H7 (cell line): ENCODE measurements at places on chromosomes 12 and 14.

DNA sequence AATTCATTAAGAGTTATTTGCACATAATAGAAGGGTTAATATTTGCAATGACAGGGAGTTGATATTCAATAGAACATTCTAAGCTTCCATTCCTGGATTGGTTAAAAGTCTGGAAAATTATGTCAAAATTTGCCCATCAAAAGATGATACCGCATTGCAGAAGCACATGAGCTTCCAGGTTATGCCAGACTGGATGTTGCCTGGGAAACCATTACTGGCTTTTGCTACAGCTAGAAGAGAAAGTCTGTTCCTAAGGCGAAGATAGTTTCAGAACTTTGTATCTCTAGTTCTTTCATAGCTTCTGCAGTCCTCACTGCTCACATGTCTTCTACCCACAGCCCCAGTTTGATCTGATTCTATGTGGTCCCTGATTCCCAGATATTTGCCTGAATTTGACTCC is 122.4 kb upstream of the AMIGO2 start:
- DNase-seq: no peak

- no peak for DNase-seq
Measured at GRCh38 chr14:82052778-82053177, 519.1 kb upstream of the SEL1L start.

DNA sequence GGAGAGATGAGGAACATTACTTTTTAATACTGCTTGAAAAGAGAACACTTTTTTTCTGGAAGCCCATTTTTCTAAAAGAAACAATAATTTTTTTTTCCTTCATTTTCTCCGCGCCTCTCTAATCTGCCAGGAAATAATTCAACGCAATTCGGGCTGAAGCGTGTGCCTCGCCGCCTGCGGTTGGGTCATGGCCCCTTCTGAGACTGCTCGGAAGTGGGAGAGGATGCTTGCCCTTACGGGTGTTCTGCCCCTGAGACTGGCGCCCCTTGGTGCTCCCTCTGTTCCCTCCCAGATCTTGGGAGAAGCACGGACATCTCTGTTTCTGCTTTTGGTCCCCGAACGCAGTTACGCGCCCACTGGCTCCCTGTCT is 332 bp upstream of the TBC1D30 start:
- no peak for DNase-seq

- DNase-seq: peak; percentile 32
Measured at GRCh38 chr12:126233625-126234024, 1168.4 kb downstream of the AACS start.

- DNase-seq: no peak
Measured at GRCh38 chr14:83085136-83085535, 1551.5 kb upstream of the SEL1L start.

GRCh38 chr12:23493672-23494071 is 455.8 kb downstream of the SOX5 start:
- no peak for DNase-seq

DNA sequence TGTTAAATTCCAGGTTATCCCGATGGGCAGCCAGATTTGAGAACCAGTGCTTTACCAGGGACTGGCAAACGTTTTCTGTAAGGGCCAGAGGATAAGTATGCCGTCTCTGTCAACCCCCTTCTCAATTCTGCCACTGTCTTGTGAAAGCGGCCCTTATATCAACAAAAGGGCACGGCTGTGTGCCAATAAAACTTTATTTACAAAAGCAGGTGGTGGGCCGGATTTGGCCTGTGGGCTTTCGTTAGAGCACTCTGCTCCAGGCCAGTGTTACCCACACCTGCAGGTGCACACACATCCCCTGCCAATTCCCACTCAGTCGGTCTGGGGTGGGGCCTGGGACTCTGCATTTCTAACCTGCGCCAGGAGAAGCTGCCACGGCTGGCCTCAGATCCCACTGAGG is 111.2 kb downstream of the RFLNA start:
- no peak for DNase-seq

GRCh38 chr12:90173499-90174197 is 465.0 kb upstream of the ATP2B1 start:
- no peak for DNase-seq

- peak; percentile 53 for DNase-seq
Measured at GRCh38 chr12:4270016-4270830, 3.3 kb upstream of the CCND2 start.

DNA sequence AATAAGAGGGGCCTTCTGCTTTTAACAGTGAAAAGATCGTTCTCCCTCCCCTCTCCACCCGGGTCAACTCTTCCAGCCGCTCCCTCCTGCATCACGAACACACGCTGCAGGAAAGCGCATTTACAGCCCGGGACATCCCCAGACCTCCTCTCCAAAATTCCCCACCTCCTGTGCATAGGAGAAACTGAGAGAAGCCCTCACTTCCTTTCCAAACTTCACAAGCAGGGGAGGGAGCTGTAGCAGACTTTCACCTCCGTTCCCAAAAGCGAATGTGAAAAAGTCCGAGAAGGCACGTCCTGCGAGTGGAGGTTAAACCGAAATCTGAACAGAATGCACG is 513 bp downstream of the BCAT1 start:
- DNase-seq: peak; percentile 41

- no peak for DNase-seq
Measured at GRCh38 chr14:84535484-84535883, 994.5 kb upstream of the FLRT2 start.

DNA sequence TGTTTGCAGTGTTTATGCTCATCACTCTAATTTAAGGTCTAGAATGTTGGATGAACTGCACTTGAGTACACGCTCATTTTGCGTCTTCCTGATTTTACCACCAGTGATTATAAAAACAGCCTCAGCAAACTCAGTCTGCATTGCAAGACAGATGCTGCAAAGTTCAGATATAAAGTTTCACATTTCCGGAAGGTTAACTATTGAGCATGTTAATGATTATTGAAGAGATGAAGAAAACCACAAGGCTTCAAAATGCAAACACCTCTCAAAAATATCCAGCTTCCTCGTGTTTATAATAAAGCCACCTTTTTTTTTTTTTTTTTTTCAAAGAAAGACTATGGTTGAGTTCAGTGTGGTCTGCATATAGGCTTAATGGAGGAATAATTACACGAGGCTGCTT is 92.1 kb upstream of the BMP4 start:
- no peak for DNase-seq

GRCh38 chr14:55318694-55319093 is 47.5 kb downstream of the FBXO34 start:
- no peak for DNase-seq

DNA sequence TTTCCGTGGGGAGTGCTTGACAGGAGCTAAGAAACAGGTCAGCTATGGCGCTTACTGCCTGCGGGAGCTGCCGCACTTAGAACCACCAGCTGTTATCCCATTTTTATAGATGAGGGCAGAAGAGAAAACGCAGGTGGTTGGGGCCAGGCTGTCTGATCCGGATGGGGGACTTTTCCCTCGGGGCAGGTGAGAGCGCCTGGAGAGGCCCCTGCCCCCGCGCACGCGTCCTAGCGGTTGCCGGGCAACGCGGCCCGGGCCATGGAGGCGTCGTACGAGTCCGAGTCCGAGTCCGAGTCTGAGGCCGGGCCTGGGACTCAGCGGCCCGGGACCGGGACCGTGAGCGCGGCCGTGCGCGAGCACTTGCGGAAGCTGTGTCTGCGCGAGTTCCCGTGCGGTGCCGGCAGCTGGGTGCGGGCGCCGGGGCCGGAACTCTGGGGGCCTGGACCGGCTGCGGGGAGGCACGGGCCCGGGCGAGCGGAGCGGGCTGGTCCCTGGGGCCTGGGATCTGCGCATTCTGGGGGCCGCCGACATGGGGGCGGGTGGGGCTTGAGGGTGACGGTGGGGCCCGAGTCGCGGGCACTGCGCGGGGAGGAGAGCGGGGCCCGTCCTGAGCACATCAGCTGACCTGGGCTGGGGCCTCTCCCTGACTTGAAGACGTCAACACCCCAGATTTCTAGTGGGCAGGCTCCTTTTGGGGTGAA is at the start of gene LRRC43:
Gene LRRC43, plus strand, starts transcription at position 237 of the 701 bp plus-strand sequence. Its CDS starts 22 bp downstream, at position 259.
- DNase-seq: peak; percentile 95

DNA sequence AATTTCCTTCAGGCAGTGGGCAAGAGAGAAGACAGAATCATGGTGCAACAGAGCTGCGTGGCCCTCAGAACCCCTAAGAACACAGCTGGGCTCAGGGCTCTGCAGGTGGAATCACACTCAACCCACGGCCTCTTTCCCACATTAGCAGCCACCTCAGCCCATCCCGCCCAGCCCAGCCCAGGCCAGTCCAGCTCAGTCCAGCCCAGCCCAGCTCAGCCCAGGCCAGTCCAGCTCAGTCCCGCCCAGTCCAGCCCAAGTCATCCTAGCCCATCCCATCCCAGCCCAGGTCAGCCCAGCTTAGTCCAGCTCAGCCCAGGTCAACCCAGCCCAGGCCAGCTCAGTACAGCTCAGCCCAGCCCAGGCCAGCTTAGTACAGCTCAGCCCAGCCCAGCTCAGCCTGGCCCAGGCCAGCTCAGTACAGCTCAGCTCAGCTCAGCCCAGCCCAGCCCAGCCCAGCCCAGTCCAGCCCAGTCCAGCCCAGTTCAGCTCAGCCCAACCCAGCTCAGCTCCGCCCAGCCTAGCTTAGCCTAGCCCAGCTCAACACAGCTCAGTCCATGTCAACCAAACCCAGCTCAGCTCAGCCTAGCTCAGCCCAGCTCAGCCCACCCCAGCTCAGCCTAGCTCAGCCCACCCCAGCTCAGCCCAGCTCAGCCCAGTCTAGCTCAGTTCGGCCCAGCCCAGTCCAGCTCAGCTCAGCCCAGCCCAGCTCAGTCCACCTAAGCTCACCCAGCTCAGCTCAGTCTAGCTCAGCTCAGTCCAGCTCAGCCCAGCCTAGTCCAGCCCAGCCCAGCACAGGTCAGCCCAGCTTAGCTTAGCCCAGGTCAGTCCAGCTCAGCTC is 183.1 kb downstream of the TMEM121 start:
- no peak for DNase-seq

DNA sequence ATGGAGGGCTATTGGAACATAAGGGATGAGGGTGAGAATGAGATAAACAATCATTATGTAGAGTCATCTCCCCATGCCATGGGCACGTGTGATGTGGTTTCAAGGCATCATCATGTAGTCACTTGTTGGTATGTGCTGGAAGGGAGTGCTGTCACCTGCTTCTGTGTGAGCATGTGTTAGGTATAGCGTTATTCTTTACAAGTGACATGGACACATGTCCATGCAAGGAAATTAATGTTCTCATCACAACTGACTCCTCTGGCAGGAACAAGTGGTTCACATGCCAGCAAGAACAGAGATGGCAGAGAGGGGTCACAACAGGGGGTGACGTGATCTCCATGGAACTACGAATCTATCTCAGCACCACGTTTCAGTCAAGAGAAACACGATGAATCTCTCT is 815.8 kb downstream of the BCL11B start:
- no peak for DNase-seq

DNA sequence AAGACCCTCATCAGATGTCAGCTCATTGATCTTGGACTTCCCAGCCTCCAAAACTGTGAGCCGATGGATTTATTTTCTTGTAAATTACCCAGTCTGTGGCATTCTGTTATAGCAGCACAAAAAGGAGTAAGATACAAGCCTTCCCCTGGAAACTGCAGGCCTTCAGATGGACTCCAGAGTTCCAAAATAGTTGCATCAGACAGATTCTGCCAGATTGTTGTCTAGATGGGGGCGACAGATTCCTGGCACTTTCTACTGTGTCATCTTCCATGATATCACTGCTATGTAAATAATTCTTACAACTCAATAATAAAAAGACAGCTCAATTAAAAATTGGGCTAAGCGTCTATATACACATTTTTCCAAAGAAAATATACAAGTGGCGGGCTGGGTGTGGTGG is 17.2 kb upstream of the MARK3 start:
- no peak for DNase-seq

- no peak for DNase-seq
Measured at GRCh38 chr12:31019976-31020375, 53.7 kb upstream of the DDX11 start.

- DNase-seq: no peak
Measured at GRCh38 chr14:35390577-35391387, 13.8 kb downstream of the NFKBIA start.

DNA sequence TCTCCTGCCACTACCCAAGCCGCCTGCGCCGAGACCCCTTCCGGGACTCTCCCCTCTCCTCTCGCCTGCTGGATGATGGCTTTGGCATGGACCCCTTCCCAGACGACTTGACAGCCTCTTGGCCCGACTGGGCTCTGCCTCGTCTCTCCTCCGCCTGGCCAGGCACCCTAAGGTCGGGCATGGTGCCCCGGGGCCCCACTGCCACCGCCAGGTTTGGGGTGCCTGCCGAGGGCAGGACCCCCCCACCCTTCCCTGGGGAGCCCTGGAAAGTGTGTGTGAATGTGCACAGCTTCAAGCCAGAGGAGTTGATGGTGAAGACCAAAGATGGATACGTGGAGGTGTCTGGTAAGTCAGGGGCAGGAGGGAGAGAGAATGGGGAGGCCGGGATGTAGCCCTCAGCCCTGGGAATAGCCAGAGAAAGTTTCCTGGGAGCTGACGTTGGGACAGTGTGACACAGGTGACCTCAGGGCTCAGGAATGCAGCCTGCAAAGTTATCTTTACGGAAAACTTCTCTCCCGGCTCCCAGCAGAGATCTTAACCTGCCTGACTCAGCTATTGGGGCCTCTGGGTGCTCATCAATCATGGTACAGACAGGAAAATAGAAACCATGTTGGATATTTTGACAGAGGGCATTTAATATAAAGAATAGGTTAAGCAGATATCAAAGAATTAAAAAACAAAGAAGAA is 747 bp downstream of the HSPB8 start:
- peak; percentile 78 for DNase-seq

- DNase-seq: no peak
Measured at GRCh38 chr12:114938487-114939210, 254.7 kb upstream of the TBX3 start.

- peak; percentile 86 for DNase-seq
Measured at GRCh38 chr12:113245695-113246477, 24.6 kb downstream of the TPCN1 start.

- DNase-seq: no peak
Measured at GRCh38 chr14:95449131-95449530, 67.3 kb downstream of the SYNE3 start.

GRCh38 chr12:64082866-64083268 is 139.2 kb downstream of the KICS2 start:
- DNase-seq: no peak

- DNase-seq: peak; percentile 45
Measured at GRCh38 chr14:35331605-35332516, 39.7 kb downstream of the PSMA6 start.

DNA sequence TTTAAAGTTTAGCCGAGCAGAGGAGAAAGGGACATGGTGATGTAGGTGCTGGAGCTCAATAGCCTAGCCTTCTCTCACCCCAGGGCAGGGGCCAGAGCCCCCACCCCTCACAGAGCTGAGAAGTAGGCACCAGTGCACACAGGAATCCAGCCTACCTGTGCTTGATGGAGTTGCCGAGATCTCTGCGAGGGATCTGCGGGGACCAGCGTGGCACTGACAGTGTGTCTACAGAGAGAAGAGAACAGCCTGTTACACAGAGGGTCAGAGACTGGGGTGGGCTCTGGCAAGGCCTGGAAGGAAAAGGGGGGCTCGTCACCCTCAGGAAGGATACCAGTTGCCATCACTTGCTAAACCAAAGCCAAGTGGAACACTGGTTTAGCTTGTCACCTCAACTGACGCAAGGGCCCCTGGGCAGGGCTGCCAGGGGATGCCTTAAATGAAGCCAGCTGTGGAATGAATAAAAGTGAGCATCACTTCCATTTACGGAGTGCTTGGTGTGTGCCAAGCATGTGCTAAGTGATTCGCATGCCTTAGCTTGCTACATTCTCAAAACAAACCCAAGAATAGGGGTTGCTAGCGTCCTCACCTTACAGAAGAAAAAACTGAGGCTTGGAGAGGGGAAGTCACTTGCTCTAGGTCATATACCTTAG is 220.8 kb upstream of the NOS1 start:
- DNase-seq: no peak

- DNase-seq: no peak
Measured at GRCh38 chr14:105911006-105911847, 384.8 kb downstream of the TMEM121 start.

- DNase-seq: peak; percentile 28
Measured at GRCh38 chr14:89303456-89304435, 113.3 kb downstream of the FOXN3 start.
